Iris pigment epithelial cell (primary cell): ENCODE measurements at places on chromosomes 2 and 18.

DNA sequence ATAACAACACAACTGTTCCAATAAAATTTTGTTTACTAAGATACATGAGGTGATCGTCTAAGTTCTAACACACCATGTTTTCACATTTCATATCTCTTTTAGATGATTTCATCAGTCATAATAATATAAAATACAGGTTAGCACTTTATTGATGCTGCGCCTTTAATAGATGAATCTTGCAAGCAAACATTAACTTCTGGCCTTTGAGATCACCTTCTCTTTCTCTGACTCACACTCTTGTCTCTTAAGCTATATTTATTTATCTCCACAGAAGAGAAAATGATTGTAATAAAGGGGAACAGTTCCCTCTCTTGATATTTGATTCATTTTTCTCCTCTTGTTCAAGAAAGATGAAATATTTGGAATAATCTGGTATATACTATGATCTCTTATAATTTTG lies 603.3 kb upstream of the POU3F3 start:
- DNase-seq: no peak

DNA sequence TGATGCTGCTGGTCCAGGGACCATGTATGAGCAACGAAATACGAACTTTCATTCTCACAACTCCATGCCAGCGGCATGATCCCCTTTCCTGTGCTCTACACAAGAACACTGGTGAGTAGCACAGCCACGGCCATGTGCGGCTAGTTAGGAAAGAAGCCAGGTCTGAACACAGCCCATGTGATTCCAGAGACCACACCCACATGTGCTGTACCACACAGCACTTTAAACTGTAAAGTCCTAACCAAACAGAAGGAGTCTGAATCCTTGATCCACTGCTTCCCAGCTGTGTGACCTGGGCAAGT lies 33.0 kb upstream of the ACAA2 start:
- peak; percentile 62 for DNase-seq

DNA sequence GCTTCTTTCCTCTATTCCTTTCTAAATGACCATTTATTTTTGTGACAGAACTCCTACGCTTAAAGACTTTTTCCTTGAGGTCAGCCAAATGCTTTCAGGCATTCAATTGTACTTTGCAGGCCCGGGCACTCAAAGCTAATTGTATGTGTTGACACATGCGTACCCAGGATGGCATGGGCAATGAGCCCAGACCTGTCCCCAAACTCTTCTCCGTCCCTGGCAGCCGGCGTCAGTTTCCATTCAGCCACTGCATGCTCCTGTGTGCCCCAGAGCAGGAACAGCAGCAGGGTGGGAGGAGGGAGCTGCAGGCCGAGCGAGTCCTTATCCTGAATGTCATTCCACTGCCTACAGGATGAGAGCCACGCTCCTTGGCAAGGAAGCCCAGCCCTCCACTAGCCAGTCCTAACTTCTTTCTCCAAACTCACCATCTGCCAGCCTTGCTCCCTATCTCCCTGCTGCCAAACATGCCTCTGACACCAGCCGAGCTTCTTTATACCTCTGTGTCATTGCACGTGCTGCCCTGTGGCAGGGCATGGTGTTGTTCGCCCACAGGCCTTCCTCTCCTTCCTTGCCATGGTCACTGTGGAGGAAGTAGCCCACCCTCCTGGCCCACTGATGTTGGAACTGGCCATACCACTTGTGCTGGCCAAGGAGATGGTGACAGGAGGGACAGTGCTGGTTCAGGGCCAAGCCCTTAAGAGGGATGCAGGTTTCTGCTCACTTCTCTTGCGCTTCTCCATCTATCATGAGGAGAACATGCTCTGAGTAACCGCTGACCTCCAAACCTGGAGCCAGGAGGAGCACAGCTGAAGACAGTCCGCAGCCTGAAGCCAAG lies 116.9 kb upstream of the FHL2 start:
- DNase-seq: no peak

DNA sequence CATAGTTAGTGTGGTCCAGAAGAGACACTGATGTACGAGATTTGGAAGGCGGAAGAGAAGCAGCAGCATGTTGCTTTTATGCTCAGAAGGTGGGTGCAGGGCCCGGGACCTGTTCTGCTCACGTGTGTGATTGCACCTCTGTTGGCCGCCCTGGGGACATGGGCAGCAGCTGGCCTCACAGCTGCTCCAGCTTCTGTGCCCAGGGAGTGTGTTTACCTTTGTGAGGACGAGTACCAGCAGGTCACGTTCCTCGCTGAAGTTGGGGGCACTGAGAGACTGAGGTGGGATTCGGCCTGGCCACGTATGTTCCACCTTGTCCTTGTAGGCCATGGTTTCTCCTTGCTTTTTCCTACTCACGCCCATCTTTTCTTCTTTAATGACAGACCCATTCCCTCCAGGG lies 86.3 kb downstream of the PMAIP1 start:
- DNase-seq: no peak

GRCh38 chr18:62152844-62153243 lies 34.0 kb downstream of the PIGN start:
- no peak for DNase-seq

DNA sequence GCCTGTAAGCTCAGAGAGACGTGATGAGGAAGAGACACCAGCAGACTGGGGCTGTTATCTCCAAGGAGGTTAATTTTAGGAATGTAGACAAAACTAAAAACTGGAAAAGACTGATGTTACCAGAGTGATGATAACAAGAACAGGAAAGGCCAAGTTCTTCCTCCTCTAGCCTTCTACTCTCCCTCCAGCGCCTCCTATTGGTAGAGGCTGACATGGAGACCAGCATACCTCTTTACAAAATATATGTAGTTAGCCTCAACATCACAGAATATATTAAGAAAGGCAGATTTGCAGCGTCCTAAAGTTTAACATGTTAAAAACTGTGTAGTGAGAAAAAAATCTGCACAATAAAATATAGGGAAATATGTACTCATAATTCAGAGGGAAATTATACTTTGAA lies 66.0 kb downstream of the TCF4 start:
- DNase-seq: no peak

- DNase-seq: no peak
Observed at GRCh38 chr18:50080316-50080715, 114.6 kb downstream of the MYO5B start.

DNA sequence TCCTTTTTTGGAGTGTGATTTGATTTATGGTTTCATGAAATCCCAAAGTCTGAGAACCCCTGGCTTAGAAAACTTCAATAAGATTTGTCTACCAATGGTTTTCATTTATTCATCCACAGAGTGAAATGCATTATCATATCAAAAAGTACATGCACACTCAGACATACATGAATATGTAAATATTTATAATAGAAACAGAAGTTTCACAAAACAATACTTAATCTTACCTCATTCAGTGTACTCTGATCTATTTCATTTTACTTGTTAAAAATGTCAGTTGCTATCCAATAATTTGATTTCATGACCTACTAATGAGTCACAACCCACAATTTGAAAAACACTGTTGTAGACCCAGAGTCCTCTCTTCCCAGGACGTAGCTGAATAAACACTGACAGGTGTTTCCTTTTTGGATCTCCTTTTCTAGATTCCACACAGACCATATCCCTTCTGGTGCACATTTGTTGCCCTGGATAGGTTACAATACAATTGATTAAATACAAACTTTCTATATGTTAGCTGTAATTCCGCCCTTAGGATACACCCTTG lies 10.4 kb upstream of the CAVIN2 start:
- peak; percentile 79 for DNase-seq

- DNase-seq: no peak
Observed at GRCh38 chr2:17610521-17610920, 70.0 kb downstream of the VSNL1 start.

- DNase-seq: peak; percentile 88
Observed at GRCh38 chr2:65264821-65265670, 37.4 kb downstream of the ACTR2 start.

- DNase-seq: no peak
Observed at GRCh38 chr18:49875155-49875554, 61.8 kb upstream of the ACAA2 start.

- no peak for DNase-seq
Observed at GRCh38 chr18:72419914-72420313, 124.2 kb downstream of the CBLN2 start.

DNA sequence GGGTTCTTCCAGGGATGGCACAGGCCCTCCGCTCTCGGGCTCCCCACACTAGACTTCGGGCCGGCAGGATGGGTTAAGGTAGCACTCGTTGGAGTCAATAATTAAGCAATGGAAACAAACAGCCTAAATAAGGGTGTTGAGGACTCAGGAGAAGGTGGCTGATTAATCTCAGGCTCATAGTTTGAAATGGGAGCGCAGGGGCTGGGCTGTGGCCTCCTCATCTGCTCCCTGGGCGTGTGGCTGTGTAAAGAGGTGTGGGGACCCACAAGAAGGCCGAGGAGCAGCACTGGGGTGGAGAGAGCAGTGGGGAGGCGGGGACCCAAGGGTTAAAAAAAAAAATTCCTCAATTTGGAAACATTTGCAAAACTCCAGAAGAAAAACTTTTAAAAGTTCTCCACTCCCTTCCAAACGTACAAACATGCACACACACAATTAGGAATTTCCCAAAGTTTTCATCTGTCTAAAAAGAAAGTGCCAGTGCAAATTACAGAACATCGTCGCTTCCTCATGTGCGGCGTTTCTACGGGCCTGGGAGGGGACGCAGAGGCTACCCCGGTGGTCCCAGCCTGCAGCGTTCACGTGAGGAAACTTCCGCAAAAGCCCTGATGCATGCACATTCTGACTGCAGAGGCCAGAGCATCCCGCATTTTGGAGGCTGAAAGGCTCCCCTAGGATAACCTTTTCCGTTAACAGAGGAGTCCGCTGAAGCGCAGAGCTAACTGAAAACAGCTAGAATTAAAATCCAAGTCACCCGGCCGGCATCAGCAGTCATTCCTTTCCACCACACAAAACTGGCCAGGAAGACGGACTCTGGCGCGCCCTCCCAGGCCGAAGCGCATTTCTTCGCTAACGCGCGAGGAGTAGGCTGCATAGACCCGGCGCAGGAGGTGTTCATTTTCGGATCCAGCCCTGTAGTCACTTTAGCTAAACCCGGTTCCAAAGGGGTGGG lies 1.0 kb upstream of the TUBB6 start:
- peak; percentile 85 for DNase-seq

DNA sequence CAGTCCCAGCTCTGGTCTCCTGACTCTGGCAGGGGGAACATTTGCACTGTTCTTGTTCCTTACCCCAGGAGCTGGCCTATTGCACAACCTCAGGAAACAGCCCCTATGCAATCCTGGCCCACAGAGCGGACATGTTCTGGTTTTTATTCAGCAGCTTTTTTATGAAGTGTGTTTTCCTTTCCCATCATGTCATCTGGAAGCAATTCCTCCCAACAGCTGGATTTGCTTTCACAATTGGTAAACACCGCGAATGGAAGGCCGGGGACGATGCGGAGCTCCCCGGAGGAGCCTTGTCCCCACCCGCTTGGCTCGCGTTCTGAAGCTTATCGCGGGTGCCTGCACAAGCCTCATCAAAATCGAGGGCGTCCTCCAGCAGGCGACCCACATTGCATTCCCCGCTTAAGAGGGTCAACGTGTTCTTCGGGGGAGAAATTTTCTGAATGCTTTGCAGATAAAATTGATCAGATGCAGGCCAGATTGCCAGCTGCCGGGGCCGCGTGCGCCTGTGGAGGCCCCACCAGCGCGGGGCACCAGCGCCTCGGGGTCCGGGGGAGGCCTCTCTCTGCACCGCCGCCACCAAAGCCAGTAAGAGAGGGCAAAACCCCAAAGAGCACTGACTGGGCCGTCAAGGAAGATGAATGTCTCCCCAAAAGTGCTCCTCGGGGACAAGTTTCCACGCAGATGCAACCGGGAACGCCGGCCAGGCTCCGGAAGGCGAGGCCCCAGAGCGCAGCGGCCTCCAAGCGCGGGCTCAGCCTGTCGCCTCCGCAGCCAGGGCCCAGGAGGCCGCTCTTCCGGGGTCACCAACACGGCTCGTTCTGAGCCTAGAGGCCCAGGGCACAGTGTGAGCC lies 60.3 kb upstream of the SP3 start:
- DNase-seq: peak; percentile 87

DNA sequence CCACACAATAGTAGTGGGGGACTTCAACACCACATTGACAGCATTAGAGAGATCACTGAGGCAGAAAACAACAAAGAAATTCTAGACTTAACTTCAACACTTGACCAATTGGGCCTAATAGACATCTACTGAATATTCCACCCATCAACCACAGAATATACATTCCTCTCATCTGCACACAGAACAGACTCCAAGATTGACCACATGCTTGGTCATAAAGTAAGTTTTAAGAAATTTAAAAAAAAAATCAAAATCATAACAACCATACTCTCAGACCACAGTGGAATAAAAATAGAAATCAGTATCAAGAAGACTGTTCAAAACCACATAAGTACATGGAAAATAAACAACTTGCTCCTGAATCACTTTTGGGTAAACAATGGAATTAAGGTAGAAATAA lies 9.0 kb upstream of the FLACC1 start:
- DNase-seq: peak; percentile 47

- peak; percentile 67 for DNase-seq
Observed at GRCh38 chr2:44330801-44331200, 30.5 kb downstream of the PREPL start.

DNA sequence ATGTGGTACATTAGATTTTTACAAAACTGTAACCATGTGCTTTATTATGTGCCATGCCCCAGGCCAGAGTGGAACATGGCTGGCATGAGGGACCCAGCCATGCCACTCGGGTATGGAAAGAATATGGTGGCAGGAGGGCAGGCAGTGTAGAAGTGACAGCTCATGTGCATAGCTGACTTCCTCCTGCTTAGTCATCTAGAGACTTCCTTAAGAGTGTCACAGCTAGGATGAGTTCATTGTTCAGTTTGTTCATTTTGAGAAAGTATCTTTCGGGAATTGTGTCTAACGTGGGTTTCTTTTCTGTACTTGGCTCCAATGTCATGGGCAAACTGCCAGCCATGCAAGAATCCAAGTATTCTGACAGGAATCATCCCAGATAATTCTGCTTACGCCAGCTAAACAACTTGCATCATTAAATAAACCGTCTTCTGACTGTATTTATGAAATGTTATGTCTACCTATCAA lies 94.3 kb upstream of the ITGB6 start:
- DNase-seq: peak; percentile 84

DNA sequence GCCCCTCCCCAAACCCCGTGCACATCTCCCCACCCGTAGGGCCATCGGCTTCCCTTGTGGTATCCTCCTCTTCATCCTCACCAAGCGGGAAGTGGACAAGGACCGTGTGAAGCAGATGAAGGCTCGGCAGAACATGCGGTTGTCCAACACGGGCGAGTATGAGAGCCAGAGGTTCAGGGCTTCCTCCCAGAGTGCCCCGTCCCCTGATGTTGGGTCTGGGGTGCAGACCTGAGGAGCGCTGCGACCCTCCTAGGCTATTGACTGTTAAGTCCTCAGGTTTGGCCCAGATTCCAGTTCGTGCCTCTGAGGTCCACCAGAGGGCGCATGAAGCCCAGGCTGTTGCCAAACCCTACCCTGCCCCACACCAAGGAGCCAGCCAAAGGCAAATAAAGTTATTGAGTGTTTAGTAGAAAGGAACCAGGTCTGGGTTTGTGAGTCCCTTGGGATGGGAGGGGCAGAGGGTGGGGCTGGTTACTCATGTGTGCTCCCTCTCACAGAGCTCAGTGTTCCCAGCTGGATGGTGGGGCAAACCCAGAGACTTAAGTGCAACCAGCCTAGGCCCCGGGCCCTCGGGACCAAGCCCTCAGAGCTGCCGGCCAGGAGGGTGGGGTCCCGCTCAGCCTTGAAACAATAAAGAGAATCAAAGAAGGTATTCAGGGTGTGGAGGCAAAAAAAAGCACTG lies 2.4 kb downstream of the PNKD start:
- peak; percentile 84 for DNase-seq

GRCh38 chr2:222355860-222356259 lies 57.1 kb upstream of the PAX3 start:
- no peak for DNase-seq
